ENCODE measurements at places on chromosomes 2 and 18.
A peak's percentile ranks its signal among the peaks of the same experiment; 100 is the strongest.

DNA sequence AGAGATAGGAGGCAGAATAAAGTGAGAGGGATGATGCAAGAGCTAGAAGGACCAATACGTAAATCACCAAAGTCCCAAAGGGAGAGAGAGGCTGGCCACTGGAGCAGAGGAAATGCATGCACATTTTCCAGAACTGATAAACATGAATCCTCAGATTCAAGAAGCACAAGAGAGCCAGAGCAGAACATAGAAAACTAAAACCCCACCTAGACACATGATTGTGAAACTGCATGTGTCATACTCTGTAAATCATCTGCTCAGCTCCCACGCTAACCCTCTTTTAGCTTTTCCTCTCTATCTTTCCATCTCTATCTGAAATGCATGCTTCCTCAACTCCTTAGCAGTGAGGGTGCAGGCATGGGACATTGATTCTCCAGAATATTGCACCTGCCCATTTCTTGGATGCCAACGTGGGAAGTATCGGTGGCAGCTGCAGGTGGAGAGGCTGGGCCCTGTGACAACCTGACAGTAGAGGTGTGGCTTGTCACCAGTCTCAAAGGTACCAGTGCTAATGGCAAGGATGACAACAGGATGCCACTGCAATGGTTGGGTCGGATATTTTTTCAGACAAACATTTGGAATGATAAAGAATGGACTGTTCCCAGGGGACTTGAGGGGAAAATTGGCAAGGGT lies 89.3 kb upstream of the OTOS start:
- peak; percentile 32 for DNase-seq

DNA sequence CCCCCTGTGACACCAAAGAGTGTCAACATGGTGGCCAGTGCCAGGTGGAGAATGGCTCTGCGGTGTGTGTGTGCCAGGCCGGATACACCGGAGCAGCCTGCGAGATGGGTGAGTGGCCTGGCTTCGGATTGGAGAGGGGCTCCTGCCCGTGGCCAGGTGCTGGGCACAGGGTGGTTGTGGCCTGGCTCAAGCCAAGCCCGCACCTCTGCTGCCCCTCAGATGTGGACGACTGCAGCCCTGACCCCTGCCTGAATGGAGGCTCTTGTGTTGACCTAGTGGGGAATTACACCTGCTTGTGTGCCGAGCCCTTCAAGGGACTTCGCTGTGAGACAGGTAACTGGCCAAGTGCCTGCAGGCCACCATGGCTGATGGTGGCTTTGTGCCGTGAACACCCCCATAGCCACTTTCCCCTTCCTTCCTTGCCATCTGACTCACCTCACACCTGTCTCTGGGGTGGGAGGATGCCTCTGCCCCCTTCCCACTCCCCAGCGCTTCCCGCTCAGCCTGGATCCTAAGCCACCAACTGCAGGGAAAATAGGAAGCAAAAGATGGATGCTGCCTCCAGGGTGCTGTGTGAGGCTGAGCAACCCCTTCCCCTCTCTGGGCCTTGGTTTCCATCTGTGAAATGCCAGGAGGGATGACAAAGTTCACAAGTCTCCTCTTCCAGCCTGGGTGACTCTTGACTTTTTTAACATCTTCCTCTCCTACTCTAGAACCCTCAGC lies 41.8 kb downstream of the SNED1 start:
- no peak for DNase-seq

DNA sequence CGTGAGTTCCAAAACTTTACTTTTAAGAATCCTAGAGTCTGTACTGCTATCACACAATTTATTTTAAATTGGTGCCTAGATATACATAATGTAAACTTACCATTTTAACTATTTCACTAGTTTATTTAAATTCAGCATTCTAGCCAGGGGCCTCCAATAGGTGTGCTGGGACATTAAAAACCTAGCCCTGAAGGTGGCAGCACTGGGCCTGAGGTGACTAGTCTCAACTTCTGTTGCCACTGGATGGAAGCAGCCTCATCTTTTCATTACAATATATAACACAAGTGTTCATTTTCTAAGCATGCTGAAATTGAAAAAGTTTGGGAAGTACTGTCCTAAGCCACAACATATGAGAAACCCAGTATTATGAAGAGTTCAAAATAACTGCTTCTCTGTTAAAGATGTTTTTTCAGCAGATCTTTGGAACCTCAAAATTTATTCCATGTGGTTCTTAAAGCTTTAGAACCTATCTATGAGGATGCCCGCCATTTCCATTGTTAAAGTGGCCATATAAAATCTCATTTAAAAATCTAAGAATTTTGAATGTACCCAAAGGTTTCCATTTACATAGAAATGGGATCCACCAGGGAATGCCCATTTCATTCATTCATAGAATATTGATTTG lies 2.9 kb upstream of the RBBP8 start:
- DNase-seq = peak; percentile 81

GRCh38 chr2:176174382-176174823 lies 14.1 kb upstream of the HOXD1 start:
- no peak for DNase-seq

DNA sequence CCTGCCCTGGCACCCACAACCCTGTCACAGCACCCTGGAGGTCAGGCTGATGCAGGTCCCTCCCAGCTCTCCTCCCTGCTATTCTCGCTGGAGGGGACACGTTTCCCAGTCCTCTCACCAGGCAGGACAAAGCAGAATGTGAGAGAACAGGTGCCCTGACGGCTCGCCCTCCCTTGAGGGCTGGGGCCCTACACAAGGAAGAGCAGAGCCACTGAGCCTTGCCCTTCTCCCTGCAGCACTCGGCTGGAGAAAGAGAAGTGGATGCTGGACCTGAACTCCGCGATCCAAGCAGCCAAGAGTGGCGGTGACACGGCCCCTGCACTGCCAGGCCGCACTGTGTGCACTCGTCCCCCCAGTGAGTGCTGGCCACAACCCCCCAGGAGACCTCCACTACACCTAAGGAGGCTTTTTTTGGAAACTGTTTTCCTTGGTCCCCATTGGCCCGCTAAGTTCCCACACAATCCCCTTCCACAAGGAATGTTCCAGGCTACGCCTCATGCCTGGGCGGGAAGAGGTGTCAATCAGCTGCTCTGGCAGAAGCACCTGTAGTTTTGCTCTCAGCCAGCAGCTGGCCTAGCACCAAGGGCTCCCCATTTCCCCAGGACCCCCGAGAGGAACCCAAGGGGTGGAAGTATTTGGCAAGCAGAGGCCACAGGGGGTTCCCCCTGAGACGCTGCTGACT lies 17.4 kb downstream of the STK25 start:
- DNase-seq = no peak

DNA sequence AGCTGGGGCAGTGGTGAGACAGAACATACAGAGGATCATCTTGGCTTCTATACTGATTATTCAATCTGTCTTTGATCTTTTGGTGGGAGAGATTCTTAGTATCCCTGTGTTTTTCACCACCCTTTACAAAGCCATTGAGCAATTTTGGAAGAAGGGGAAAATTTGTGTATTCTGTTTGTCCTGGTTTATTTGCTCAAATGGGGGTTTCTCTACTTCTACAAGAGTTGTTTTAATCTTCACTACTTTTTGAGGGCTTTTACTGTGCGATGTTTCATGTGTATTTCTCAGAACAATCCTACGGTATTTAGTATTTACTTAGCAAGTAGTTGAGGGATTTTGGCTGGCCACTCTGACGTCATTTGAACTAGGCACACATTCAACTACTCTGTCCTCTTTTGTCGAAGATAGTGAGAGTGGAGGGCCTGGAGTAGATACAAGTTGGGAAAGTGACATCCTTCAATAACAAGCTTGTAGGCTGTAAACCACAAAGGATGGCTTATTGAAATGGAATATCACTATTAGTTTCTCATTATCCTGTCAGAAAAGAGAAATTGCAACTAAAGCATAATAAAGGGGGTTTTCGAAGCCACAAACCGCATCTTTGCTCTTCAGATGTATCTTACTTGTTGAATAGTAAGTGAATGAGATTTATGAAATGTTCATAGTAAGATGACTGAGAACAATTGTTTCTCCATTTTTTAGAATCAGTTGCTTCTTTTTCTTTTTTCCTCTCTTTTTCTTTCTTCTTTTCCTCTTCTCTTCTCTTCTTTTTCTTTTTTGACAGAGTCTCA lies 24.8 kb downstream of the FMNL2 start:
- no peak for DNase-seq

DNA sequence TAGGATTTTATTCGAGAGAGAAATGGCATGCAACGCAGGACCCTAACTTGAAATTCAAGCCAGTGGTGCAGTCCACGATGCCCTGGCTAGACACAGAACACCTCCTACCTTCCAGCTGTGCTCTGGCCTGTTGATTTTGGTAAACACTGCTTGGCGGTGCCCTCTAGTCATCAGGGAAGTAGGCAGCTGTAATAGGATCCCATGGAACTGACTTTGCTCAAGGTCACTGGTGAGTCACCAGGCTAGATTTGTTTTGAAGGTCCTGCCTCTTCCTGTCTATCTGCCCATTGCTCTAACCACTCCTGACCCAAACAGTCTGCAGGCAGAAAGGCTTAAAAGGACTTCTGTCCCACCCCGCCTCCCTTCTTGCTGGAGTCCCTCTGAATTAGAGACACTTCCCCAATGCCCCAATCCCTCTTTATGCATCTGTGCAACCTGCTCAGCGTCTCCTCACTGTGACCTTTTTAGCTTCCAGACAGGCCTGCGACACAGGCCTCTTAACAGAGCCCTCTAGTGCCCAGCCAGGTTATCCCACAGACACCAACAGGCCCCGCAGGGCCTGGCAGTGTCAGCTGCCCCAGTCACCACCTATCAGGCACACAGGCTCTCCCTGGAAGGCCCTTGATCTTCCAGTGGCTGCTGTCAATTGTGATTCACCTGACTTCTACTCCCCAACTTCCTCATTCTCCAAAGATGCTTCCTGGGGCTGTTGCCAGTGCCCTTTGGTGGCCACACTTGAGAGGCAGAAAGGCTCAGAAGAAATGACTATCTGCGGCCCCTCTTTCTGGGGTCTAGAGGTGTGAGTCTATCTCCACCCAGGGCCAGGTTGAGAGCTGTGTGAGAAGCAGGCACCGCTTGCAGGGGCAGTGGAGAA lies 5.2 kb downstream of the TMEM127 start:
- DNase-seq = no peak

DNA sequence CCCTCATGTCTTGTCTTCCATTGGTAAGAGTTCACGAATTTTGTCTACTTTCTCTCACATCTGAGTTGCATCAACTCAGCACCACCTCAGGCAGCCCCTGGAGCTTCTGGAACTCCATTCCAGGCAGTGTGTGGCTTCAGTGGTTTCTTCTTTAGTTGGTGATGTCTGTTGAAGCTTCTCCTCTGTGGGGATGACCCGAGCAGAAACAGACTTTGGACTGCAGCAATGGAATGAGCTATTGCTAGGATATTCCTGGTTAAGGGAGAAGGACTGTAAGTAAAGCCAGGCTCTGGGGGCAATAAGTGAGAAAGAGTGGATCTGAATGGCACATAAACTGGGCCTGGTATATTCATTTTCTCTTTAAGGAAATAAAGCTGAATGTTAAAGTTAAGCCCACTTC lies 32.3 kb upstream of the STAT4 start:
- DNase-seq = no peak

DNA sequence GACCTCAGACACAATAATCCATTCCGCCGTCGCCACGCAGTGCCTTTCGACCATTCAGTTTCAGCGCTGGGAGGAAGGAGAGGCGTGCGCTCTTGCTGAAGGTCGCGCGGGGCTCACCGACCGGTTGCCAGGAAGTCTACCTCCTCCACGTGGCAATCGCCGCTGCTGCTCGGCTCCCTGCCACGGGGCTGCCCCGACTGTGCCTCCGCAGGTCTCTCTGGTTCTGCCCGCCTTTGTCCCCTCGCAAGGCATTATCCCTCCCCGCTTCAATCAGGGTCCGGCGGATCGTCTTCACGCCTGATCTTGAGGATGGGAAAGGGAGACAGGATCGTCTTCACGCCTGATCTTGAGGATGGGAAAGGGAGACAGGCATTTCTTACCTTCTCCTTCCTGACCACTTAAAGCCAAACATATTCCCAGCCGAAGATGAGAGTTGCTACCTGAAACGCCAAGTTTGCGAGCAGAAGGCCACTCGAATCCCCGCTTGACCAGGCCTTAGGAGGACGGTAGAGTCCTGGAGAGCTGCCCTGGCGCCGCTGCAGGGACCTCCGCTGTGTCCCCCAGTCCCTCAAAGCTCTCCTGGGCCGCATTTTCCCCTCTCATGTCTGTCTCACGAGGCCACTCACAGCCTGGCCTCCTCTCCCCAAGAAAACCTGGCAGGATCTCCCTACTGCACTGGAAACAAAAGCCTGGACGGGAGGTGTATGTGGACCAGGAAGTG lies 4.3 kb upstream of the GPR45 start:
- peak; percentile 60 for DNase-seq

DNA sequence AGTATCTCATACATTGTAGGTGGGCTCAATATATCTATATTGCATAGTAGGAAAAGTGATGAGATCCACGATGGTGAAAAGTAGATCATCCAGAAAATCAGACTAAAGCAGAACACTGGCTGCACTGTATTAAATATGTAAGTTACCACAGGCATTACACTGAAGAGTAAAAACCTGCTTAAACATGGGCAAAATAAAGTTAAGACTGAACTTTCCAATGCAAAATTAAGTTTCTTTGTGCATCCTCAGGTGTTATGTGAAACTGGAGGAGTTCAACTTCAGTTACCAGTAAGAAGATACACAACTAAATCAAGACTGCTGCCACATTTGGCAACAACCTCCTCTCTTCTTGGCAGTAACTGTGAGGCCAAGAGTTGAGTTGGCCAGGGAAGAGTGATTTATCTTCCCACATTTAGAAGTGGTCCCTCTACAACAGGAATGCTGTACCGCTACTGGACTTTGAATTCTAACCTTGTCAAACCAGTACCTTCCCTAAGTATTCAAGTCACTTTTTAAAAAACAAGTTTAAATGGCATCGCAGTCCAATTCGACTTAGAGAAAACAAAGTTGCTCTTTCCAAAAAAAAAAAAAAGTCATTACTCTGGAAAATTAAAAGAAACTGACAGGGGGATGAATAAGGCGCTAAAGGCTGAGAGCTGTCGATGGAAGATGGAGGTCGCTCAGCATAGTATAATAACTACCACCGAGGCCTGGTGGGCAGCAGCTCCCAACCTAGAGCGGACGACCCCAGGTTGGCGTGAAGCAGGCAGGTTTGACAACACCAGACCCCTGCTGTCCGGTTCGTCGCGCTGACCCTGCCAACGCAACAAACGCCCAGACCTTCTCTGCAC lies 1.1 kb downstream of the MAP4K3 start:
- peak; percentile 54 for DNase-seq
